Activated CD4-positive, alpha-beta memory T cell treated with anti-CD3 and anti-CD28 coated beads, Interleukin-2, amount 10 ng/mL, durations not matched to agents 7 days and 5 days (primary cell): ENCODE measurements at places on chromosomes 11 and 22. TPM values are rescaled to one million over a fixed set of nuclear protein-coding genes. Genes with fewer than 3 reads are reported as not detected.
A peak's percentile ranks its signal among the peaks of the same experiment; 100 is the strongest.

BIK gene
- total RNA-seq: 2.6 TPM

THYN1 gene
- 61.5 TPM for total RNA-seq

- no peak overlapping the region for H3K4me3 ChIP-seq
- H3K4me1 ChIP-seq: no peaks in the 10 kb centered on the region
- DNase-seq: no peak
- H3K27ac ChIP-seq: no peak overlapping the region
- H3K27me3 ChIP-seq: no peaks in the 10 kb centered on the region
These were observed 1032.7 kb upstream of the TENM4 start for GRCh38 chr11:80473562-80473961.

DNA sequence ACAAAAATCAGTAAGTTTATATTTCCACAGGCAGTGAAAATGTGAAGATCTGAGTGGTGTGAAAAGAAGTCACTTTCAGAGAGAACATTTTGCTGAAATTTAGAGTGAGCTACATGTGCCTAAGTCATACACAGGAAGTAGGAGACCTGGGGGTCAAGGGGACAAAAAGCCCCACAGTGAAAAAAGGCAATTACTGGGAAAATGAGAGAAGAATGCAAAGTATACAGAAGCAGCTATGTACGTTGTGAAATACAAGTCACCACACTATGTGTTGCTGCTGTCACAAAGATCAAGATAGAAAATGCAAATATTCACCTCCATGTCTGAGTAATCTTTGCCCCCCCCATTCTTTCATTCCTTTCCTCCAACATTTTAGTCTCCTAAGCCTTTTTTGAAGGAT, 21.6 kb upstream of the SESN3 start:
- no peaks in the 10 kb centered on the region for H3K27me3 ChIP-seq
- H3K4me3 ChIP-seq: no peak overlapping the region
- H3K4me1 ChIP-seq: peaks cover 29% of the 10 kb centered on the region
- no peaks in the 10 kb centered on the region for H3K36me3 ChIP-seq
- H3K27ac ChIP-seq: no peak overlapping the region
- DNase-seq: no peak

DNA sequence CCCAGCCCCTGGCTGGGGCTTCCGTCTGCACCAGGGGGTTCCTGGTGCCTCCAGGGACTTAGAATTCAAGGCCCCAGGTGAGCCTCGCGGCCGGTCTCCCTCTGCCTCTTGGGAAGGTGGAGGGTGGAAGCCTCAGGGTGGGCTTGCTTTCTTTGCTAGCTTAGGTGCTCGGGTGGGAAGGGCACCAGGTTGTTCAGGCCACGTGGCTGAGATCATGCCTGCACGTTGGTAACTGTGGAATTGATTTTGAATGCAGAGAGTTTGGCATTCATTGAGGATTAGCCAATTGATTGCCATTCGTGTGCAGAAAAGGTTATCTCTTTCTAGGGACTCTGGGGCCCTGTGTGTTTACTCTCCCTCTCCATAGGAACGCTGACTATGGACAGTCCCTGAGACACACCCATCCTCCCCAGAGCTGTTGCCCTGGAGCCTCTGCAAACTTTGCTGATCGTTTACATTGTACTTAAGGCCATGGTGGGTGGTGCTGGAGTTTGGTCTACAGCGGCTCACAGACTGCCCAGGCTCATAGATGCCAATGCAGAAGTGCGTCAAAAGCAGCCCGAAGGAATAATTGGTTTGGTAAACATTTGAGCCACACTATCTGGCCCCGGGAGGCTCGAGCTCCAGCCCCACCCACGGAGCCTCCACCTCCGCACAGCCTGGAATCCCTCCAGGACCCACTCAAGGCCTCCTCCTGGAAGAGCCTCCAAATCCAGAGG, 1457.7 kb downstream of the BRD1 start:
- H3K4me3 ChIP-seq: no peak overlapping the region
- H3K27ac ChIP-seq: no peak overlapping the region
- no peak for DNase-seq
- no peaks in the 10 kb centered on the region for H3K27me3 ChIP-seq
- no peaks in the 10 kb centered on the region for H3K4me1 ChIP-seq
- no peaks in the 10 kb centered on the region for H3K36me3 ChIP-seq

FOXR1 gene
- total RNA-seq: not detected

- no peaks in the 10 kb centered on the region for H3K4me1 ChIP-seq
- H3K27me3 ChIP-seq: peaks cover under 1% of the 10 kb centered on the region
- no peak overlapping the region for H3K27ac ChIP-seq
These were observed 23.6 kb upstream of the ALKBH3 start for GRCh38 chr11:43856993-43857392.

PLAAT5 gene
- total RNA-seq: not detected

- H3K36me3 ChIP-seq: peaks cover 7% of the 10 kb centered on the region
- H3K4me1 ChIP-seq: no peaks in the 10 kb centered on the region
- no peak overlapping the region for H3K4me3 ChIP-seq
- no peak for DNase-seq
- peaks cover 12% of the 10 kb centered on the region for H3K27me3 ChIP-seq
- H3K27ac ChIP-seq: no peak overlapping the region
These were observed 3.0 kb downstream of the MLC1 start for GRCh38 chr22:50082197-50082715.

DNA sequence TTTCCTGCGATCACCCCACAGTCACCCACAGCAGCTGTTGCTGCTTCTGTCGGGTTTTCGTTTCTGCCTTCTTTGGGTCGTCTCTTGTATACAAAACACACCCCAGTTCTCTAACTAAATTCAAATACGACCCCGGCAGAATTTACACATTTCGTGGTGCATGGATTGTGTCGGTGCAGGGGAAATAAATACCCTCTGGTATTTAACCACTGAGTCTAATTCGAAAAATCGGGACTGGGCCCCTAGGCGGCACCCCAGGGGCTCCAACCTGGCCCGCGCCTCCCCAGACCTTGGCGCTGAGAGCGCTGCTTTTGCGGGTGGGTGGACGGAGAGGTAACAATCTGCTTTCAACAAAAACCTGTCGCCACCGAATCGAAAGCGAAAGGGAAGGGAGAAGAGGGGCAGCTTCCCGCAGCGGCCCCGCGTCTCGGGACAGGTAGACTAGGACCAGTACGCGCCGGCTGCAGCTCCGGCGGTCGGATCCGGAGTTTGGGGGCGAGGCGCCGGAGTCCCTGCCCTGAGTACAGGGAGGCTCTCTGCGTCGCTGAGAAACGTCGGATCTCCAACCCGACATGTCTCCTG, 4.4 kb downstream of the ALX4 start:
- H3K27me3 ChIP-seq: peaks cover 82% of the 10 kb centered on the region
- peaks cover 34% of the 10 kb centered on the region for H3K4me1 ChIP-seq
- H3K36me3 ChIP-seq: peaks cover 9% of the 10 kb centered on the region
- H3K27ac ChIP-seq: no peak overlapping the region

GP1BB gene
- total RNA-seq: not detected

GRCh38 chr11:69983897-69984438, 94.1 kb upstream of the ANO1 start:
- H3K4me1 ChIP-seq: no peaks in the 10 kb centered on the region
- no peak overlapping the region for H3K27ac ChIP-seq
- H3K4me3 ChIP-seq: no peak overlapping the region
- H3K27me3 ChIP-seq: peaks cover 50% of the 10 kb centered on the region
- DNase-seq: no peak

DNA sequence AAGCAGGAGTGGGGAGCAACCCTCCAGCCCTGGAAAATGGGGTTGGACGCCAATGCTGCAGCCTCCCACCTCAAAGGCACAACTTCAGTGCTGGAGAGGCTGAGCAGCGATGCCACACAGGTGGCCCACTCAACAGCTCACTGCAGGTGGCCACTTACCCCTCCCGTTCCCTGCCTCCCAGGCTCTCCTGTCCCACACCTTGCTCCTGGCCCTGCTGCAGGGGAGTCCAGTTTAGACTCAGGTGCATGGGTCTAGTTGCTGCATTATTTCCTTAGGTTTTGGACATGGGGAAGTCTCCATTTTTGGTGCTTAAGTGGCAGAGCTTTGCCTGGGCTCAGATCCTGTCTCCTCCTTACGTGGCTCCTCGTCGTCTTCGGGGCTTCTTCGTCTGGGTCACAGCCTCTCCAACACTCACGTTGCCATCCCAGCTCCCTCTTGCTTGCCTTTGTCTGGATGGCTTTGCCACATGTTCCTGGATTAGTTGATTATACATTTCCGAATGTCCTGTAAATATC, 898.3 kb downstream of the BRD1 start:
- no peak overlapping the region for H3K4me3 ChIP-seq
- H3K27me3 ChIP-seq: peaks cover 3% of the 10 kb centered on the region
- no peaks in the 10 kb centered on the region for H3K36me3 ChIP-seq
- DNase-seq: no peak
- H3K4me1 ChIP-seq: no peaks in the 10 kb centered on the region

EMID1 gene
- 0.18 TPM for total RNA-seq

GRCh38 chr11:17458268-17458667, 18.4 kb downstream of the ABCC8 start:
- no peaks in the 10 kb centered on the region for H3K36me3 ChIP-seq
- peaks cover 2% of the 10 kb centered on the region for H3K4me1 ChIP-seq
- peaks cover 20% of the 10 kb centered on the region for H3K27me3 ChIP-seq
- no peak overlapping the region for H3K4me3 ChIP-seq

DNA sequence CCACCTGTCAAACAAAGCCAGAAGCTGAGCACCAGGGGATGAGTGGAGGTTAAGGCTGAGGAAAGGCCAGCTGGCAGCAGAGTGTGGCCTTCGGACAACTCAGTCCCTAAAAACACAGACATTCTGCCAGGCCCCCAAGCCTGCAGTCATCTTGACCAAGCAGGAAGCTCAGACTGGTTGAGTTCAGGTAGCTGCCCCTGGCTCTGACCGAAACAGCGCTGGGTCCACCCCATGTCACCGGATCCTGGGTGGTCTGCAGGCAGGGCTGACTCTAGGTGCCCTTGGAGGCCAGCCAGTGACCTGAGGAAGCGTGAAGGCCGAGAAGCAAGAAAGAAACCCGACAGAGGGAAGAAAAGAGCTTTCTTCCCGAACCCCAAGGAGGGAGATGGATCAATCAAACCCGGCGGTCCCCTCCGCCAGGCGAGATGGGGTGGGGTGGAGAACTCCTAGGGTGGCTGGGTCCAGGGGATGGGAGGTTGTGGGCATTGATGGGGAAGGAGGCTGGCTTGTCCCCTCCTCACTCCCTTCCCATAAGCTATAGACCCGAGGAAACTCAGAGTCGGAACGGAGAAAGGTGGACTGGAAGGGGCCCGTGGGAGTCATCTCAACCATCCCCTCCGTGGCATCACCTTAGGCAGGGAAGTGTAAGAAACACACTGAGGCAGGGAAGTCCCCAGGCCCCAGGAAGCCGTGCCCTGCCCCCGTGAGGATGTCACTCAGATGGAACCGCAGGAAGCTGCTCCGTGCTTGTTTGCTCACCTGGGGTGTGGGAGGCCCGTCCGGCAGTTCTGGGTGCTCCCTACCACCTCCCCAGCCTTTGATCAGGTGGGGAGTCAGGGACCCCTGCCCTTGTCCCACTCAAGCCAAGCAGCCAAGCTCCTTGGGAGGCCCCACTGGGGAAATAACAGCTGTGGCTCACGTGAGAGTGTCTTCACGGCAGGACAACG, 11.7 kb downstream of the CXCR5 start:
- H3K4me3 ChIP-seq: peak overlapping the region; percentile 3
- H3K27ac ChIP-seq: peak overlapping the region; percentile 40
- no peaks in the 10 kb centered on the region for H3K27me3 ChIP-seq
- peaks cover 55% of the 10 kb centered on the region for H3K4me1 ChIP-seq
- H3K36me3 ChIP-seq: peaks cover 21% of the 10 kb centered on the region
- peak; percentile 70 for DNase-seq

- H3K36me3 ChIP-seq: peaks cover 66% of the 10 kb centered on the region
- no peaks in the 10 kb centered on the region for H3K27me3 ChIP-seq
- H3K27ac ChIP-seq: no peak overlapping the region
- DNase-seq: no peak
These were observed 5.9 kb downstream of the YWHAH start for GRCh38 chr22:31950226-31950625.

DNA sequence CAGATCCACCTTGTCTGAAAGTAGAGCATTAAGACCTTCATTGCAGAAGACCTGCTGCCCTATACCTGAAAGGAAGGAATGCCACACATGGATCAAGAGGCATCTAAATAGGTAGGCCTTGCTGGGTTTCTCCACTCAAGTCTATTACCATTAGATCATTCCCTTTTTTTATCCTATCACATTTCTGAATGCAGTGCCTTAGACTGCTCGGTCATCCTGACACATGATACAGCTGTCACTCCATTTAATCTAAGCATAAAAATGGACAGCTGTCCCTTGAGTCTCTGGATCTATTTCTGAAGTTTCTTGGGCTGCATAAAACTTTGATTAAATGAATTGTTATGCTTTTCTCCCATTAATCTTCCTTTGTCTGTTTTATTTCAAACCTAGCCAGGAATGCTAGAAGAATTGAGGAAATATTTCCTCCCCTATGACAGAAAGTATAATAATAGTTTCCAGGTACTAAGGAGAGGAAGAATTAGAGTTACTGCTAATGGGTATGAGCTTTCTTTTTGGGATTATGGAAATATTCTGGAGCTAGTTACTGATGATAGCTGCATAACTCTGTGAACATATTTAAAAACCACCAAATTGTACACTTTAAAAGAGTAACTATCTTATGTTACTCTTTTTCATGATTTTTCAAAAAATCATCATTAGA, 88.0 kb downstream of the DLG2 start:
- no peak for DNase-seq
- no peaks in the 10 kb centered on the region for H3K36me3 ChIP-seq
- H3K4me3 ChIP-seq: no peak overlapping the region
- H3K4me1 ChIP-seq: no peaks in the 10 kb centered on the region
- H3K27me3 ChIP-seq: no peaks in the 10 kb centered on the region
- no peak overlapping the region for H3K27ac ChIP-seq
